ENCODE measurements at places on chromosomes 3 and 15. TPM values are rescaled to one million over a fixed set of nuclear protein-coding genes. Genes with fewer than 3 reads are reported as not detected.

Gene KCNH8
- total RNA-seq = 2.8 TPM

Gene CCR4
- total RNA-seq = 0.11 TPM

Gene RAB11A
- total RNA-seq = 224 TPM

Gene CEP19
- 1.5 TPM for total RNA-seq

Gene SLC51B
- not detected for total RNA-seq

Gene CILP
- total RNA-seq = not detected

Gene TAGLN3
- total RNA-seq = 2.8 TPM

Gene SPESP1
- total RNA-seq = not detected

Gene GPR171
- 0.17 TPM for total RNA-seq

Gene MKRN2OS
- not detected for total RNA-seq
